ENCODE measurements at places on chromosomes 16 and 17.

GRCh38 chr17:60769327-60769726 lies 91.7 kb downstream of the BCAS3 start:
- DNase-seq: no peak

- DNase-seq: peak; percentile 22
Observed at GRCh38 chr16:15950161-15950854, 892 bp downstream of the ABCC1 start.

DNA sequence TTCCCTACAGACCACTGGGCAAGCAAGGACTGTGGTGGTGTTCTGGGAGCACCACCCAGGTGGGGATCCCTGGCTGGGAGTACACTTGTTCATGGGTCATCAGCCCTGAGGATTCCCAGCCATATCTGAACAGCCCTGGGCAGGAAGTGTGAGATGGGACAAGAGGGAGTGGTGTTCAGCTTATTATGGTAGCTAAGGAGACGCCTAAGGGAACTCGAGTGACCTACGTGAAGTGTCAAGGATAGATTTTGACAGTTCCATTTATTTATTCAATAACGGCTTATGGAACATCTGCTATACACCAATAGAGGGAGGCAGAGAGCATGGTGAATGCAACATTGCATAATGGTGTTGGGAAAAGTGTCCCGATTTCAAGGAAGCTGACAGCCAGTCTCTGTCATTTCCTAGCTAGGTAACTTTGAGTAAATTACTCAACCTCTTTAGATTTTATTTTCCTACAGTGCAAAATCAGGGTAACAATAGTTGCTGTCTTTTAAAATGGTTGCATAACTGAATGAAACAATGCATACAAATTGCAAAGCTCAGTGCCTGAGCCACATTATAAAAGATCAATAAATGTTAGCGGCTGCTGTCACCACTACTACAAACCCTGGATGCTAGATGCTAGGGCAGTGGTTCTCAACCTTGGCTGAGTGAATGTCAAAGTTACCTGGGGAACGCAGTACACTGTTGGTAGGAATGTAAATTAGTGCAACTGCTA lies 534.1 kb downstream of the GRIN2A start:
- no peak for DNase-seq

GRCh38 chr16:23148513-23149266 lies 562 bp downstream of the USP31 start:
- peak; percentile 43 for DNase-seq

GRCh38 chr16:55302635-55303034 lies 21.4 kb upstream of the IRX6 start:
- no peak for DNase-seq

DNA sequence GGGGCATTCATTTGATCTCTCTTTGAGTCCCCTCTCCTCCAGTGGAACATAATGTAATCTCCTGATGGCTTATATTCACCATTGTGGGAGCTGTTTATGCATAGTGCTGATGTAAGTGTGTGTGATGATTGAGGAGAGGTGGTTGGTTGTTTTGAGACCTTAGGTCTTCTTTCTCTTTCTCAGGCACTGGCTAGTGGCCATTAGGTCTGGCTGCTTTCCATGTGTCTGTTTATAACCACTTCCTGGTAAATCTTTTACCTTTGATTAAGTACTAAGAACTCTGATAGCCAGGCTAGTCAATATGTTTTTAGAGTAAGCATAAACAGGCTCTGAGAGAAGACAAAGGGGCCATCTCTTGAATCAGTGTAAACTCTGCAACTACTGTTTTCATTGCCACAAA lies 27.9 kb downstream of the VAT1L start:
- DNase-seq: no peak

DNA sequence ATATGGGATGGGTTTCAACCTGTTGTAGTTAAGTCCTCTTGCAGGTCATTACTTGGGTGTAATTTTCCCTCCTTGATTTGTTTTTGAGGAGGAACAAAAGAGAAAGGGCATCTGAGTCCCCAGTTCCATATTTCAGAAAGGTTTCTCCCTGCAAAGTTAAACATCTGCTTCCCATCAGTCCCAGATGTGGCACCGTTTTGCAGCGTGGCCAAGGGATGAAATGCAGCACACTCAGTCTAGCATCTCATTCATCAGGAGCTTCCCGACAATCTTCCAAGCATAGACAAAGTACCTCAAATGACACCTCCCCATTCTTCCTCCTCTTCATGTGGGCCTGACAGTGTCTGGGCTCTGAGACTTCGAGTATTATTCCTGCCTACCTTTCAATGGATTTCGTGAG lies 363.7 kb upstream of the SOX9 start:
- DNase-seq: no peak

DNA sequence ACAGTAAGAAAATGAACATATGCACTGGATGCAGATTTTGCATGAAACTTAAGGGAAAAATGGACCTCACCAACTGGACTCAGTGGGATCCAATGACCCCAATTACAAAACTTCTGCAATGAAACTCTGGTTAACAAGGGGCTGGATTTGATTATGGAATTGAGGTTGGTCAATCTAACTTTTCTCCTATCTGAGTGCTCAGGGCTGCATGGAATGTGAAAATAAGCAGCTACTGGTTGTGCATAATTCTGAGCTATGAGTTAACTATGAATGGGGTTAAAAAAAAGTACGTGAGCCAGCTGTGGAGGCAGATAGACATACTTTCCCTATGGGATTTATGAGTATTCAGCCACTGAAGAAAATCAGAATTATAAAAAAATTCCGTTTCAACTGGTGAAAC lies 9.2 kb downstream of the FAM20A start:
- DNase-seq: no peak

DNA sequence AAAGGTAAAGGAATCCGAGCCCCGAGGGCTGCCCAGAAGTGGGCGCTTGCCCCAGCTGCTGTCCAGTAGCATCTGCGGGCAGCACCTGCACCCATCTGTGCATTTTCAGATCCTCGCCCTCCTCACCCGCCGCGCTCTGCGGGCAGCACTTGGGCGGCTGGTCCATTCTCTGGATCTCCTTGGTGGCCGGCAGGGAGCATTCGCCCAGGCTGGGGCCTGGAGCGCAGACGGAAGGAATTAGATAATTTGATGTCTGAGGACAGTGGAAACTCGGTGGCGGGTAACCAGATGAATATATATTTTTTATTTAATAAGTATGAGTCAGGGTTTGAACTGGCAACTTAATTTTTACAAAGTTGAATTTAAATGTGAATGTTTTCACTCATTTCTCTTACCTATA lies 88.5 kb downstream of the NPIPB11 start:
- no peak for DNase-seq

DNA sequence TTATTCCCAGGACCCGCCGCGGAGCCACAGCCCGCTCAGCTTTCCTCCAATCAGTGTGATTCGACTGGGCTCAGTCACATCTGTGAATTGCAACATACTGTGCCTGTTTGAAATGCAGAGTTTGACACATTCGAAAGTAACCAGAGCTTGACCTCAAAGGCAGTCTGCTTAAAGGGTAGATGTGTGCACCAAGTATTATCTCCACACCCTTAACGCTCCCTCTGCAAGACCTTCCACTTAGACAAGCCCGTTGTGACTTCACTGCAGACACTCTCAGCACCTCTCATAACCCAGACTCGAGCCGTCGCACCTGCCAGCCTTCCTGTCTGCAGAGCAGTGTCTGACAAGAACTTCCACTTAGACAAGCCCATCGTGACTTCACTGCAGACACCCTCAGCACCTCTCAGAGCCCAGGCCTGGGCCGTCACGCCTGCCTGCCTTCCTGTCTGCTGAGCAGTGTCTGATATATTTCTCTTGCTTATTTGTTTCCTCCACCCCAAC lies 3.7 kb downstream of the KLHDC4 start:
- no peak for DNase-seq

DNA sequence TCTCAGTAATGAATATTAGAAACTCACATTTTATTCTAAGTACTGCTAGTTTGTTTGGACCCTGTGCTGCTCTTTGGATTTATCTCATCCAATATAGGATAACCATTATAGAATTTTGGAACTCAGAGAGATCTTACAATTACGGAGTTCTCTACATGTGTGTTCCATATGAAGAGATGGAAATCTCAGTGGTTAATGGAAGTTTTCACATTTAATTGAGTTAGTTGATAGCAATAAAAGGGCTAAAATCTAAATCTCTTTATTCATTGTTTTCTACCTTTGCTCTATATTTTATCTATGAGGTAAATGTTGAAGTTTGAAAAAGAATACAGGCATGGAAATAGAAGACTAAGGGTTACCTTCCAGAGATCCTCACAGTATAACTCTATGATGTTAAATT lies 558.0 kb upstream of the KIF2B start:
- no peak for DNase-seq

DNA sequence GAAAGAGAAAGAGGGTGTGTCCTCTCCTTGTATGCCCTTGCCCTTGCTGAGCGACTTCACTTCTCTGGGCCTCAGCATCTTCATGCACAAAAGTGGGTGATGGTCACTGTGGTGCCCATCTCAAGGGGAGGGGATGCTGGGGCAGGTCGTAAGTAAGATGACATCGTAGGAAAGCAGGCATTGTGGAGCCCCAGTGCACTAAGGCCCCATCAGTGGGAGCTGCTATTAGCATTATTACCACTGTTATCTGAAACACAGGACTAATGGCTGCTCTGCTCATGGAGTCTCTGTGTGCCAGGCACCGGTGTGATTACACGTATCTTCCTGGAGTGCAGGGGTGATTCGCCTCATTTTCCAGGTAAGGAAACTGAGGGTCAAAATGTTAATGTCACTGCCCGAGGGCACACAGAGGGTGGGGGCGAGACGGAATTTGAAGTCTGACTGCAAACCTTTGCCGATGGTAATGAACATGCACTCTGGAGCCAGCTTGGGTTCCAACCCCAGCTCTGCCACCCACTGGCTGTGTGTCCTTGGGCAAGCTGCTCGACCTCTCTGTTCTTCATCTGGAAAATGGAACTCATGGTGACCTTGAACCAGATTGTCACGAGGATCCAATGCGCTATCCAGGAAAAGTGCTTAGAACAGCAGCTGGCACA lies 63.2 kb upstream of the GSE1 start:
- DNase-seq: no peak

DNA sequence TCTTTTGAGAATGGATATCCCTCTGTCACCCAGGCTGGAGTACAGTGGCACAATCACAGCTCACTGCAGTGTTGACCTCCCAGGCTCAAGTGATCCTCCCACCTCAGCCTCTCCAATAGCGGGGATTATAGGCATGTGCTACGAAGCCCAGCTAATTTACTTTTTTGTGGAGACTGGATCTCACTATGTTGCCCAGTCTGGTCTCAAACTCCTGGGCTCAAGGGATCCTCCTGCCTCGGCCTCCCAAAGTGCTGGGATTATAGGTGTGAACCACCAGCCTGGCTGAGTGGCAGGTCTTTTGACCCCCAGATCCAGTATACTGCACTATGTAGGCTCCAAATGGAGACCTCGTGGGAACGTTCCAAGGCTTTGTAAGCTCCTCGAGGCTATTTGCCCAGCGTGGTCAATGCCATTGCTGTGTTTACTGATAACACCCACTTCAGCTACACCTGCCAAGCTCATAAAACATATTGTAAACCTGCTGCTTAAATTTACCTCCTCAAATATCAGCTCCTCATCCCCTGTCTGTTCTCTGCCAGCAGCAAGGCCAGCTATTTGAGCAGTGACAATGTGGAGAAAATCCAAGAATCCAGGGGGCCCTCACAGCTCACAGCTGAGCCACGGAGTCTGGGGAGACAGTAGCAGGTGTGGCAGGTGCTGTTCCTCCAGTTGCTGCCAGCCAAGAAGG lies 16.2 kb upstream of the KIFC3 start:
- no peak for DNase-seq

DNA sequence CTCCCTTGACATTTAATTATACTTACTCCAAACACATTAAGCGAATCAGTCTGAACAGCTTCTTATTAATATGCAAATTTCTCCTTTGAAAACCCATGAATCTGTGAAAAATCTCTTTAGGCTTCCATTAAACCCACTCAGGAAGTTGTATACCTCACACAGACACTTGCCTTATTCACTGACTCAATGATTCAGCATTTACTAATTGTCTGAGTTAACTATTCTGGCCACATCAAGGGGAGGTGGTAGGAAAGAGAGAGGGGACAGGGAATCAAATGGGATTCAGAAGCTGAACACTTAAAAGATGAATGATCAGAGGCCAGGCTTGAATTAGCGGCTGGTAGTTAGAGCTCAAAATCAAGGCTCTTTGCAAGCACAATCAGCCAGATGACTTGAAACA lies 70.0 kb downstream of the HS3ST3A1 start:
- DNase-seq: no peak

DNA sequence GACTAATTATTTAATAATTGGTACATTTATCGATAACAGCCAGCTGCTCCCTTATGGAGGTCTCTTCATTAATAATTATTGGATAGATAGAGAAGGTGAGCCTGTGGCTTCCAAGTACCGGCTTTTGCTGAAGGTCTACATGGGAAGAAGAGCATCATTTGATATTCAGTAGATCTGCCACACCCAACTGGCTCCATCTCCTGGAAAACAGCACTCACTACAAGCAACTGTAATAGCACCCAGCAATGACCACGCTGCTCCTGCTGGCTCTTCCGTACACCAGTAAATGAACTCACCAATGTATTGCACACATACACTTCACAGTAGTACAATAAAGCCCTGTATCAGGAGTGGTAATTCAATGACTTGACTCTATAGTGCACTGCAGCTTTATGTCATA lies 19.5 kb downstream of the MARVELD3 start:
- DNase-seq: no peak

DNA sequence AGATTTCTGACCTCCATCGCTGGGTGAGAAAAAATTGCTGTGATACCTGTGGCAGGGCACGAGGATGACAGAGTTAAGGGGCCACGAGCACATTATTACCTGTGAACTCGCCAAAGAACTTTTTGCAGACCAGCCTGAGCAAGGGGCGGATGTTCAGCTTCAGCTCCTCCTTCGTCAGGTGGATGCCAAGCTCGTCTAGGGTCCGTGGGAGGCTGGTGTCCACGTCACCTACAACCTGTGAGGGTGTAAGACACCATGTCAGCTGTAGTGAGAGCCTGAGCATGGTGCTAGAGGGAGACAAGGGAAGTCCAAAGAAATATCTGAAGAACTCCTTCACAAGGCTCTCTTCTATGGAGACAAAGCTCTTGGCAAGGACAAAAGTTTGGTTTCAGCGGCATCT lies 17.1 kb downstream of the HIGD1B start:
- no peak for DNase-seq

DNA sequence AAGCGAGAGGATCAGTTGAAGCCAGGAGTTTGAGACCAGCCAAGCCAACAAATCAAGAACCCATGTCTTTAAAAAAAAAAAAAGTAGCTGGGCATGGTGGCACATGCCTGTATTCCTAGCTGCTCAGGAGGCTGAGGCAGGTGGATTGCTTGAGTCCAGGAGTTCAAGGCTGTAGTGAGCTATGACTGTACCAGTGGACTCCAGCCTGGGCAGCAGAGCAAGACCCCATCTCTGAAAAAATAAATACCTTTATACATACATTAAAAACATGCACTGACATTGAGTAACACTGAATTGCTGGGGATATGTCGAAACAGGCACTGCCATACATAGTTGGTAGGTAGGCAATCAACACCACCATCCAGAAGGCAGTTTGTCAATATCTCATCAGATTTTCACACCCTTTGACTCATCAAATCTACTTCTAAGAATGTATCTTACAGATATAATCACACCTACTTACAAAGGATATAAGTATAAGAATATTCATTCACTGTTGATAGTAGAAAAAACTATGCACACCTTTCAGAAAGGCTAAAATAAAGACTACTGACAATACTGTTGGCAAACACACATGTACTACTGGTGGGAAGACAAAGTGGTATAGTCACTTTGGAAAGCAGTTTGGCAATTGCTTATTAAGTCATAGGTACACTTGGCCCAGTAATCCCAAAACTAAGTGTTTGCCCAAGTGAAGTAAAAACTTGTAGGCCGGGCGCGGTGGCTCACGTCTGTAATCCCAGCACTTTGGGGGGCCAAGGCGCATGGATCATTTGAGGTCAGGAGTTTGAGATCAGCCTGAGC lies 6.4 kb upstream of the CEP20 start:
- no peak for DNase-seq

All from CD14-positive monocyte (primary cell).